Activated CD4-positive, CD25-positive, alpha-beta regulatory T cell treated with anti-CD3 and anti-CD28 coated beads, Interleukin-2, amount 50 U/mL, for 16 hours (primary cell): ENCODE measurements at places on chromosomes 4 and X.

GRCh38 chr4:179671609-179672008 lies 2229.4 kb upstream of the AGA start:
- DNase-seq, result no peak

GRCh38 chrX:69556060-69557011 lies 52.2 kb downstream of the NALF2 start:
- DNase-seq, result no peak

GRCh38 chrX:107894038-107894437 lies 68.4 kb downstream of the MID2 start:
- DNase-seq, result no peak

- DNase-seq, result no peak
Observed at GRCh38 chr4:20643631-20644030, 56.6 kb upstream of the PACRGL start.

DNA sequence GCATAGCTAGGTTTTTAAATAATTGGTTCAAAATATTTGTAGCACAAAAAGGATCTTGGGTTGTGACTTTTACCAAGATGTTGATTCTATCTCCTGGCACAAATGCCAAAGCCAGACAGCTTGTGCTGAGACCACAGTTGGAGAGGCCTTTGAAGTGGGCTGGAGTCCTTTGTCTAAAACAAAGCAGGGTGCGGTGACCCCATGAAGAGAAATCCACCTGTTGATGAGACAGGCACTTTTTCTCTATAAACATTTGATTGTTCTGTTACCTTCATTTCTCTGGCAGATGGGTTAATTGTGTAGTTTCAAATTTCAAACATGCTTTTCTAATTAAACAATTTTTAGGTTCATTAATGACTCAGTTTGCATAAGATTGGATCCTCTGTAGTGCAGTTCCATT lies 56.7 kb downstream of the STOX2 start:
- DNase-seq, result no peak

DNA sequence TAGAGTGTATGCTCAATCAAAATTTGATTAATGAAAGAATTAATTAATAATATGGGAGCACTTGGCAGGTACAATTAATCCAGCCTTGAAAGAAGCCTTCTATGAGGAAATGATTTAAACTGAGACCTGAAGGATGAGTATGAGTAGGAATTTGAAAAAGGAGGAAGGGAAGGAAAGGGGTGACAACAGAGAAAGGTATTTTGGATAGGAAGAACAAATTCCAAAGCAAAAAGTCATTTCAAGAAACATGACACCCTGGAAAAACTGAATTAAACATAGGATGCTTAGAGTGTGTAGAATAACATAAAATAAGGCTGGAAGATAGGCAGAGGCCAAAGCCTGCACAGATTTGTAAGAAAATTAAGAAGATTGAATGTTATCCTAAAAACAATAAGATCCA lies 29.6 kb downstream of the PHOX2B start:
- no peak for DNase-seq

DNA sequence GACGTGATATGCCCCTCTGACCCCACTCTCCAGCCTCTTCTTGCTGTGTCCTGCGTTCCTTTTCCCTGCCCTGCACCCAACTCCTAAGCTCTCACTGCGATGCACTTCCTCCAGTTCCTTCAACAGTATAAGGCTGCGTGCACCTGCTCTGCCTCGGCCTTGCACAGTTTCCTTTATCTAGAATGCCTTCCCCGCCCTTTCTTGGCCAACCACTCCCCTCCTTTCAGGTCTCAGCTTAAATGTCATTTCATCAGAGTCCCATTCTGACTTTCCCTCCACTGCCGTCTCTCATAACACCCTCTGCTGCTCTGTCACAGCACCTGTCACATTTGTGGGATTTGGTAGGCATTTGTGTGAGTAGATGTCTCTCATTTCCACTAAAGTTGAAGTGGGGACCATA lies 58.4 kb upstream of the NEIL3 start:
- no peak for DNase-seq

- no peak for DNase-seq
Observed at GRCh38 chr4:40601641-40602040, 28.0 kb downstream of the RBM47 start.

DNA sequence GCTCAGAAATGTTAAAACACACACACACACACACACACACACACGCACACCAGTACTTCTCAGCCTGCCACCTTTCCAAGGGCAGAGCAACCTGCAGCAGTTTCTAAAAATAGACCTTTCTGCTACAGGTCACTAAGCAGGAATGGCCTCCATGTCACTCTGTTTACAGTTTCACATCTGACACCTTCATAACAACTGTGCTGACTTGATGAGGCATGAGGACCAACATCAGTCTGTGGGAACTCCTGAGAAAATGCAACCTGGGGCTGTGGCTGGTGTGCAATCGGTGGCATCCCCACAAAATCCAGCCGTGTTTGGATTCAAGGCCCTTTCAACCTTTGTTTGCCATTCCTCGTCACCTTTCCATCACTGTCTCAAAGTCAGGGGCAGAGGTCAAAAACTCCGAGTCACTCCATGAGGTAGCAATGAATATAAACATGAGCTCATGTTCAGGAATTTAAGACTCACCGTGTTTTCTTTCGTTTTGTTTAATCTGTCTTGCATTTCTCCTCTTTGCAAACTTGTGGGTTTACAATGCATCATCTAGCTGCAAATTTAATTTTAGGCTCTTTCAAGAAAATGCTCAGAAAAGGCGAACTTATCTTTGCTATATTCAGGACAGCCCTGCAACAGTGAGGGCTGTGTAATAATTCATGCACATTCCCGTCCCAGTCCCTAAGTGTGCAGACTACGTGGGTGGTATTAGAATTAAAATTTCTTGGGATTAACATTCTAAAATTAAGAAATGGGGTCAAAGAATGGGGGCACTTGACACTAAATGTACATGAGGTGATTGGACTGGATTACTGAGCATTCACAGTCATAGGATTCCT lies 135.3 kb downstream of the SHROOM3 start:
- no peak for DNase-seq

DNA sequence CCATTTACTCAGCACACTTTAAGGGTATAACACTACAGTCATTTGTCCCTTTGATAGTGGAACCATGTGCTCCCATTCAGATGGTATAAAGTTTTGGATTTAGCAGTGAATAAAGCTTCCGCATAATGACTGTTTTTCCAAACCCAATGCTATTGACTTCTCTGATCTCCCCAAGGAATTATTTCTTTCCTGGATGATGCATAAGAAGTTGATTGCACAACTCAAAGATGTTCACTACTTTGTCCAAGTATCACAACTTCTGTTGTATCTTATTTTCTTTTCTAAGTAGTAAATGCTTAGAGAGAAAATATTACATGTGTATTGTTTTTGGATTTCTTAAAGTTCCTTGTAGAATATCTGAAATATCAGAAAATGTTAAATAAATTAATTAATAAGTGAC lies 300.2 kb downstream of the GPM6A start:
- no peak for DNase-seq

DNA sequence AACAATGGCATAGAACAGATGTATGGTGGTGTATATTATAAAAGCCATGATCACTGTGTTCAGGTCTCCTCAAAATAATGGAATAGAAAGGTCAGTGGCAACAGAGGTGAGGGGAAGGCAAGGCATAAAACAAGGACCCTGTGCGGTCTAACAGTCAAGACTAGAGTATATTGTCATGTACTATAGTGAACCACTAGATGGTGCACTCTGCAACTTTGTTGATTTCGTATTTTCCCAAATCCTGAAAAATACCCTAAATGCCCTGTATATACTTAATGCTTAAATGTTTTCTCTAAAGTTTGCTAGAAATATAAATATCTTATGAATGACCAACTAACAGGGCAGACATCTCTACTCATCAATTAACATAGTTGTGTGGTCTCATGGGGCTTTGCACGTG lies 453.0 kb downstream of the PCDH11X start:
- DNase-seq, result no peak

GRCh38 chrX:103999234-103999633 lies 14.3 kb downstream of the H2BW1 start:
- DNase-seq, result no peak

DNA sequence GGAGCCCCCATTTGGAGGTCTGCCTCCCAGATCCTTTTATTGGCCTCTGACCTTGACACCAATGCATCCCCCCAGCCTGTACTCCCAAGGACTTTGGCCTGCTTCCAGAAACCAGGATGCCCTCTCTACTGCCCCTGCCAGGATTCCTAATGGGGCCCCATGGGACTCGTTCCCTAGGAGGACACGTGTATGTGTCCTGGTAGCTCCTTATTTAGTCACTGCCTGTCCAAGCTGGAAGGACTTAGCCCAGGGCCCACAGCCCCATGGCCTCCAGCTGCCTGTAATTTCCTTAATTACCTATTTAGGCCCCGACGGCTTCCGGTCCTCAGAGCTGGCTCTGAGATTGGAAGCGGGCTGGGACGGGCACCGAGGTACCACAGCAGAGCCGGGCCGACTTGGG lies 9.4 kb downstream of the ATP2B3 start:
- no peak for DNase-seq

GRCh38 chrX:41722816-41723618 lies 964 bp upstream of the GPR82 start:
- DNase-seq, result no peak

- DNase-seq, result no peak
Observed at GRCh38 chr4:15682242-15683142, 865 bp downstream of the FAM200B start.

- DNase-seq, result no peak
Observed at GRCh38 chrX:149074398-149074797, 430.7 kb downstream of the IDS start.

DNA sequence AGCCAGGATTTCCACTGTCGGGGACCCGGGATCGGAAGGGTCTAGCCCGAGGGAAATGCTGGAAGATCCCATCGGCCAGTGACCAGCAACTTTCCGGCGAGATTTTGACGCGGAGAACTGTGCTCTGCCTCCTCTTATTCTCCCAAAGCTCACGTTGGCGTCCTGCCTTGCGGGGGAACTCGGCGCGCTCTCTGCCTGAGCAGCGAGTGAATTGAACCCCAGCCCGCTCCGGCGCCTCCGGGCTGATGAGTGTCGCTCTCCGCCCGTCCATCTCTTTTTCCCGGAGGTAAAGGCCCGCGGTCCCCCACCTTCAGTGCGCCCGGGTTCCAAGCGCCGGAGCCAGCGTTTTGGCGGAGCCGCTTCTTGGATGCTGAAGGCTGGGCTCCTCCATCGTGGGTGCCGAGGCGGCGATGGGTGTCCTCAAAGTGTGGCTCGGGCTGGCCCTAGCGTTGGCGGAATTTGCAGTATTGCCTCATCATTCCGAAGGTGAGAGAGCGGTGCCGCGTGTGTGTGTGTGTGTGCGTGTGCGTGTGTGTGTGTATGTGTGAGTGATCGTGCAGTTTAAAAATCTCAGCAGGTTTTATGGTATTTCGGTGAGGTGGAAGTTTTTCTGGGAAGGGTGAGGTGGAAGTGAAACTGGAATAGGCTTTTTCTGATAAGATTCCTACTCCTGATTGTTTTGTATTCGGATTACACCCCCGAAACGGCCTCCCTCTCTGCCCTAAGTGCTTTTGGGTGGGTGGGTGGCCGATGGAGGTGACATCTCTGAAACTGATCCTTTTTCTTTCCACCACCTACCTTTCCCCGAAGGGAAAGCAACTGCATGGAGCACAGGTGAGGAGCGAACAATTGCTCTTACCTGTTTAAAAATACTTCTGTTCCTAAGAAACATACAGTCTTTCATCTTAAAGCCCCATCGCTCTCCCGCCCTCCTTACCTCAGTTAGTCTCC lies 752 bp downstream of the FRAS1 start:
- DNase-seq, result no peak

- DNase-seq, result no peak
Observed at GRCh38 chrX:125293850-125294780, 25.6 kb upstream of the TEX13C start.

GRCh38 chr4:79311279-79311678 lies 14.6 kb downstream of the NAA11 start:
- DNase-seq, result no peak

DNA sequence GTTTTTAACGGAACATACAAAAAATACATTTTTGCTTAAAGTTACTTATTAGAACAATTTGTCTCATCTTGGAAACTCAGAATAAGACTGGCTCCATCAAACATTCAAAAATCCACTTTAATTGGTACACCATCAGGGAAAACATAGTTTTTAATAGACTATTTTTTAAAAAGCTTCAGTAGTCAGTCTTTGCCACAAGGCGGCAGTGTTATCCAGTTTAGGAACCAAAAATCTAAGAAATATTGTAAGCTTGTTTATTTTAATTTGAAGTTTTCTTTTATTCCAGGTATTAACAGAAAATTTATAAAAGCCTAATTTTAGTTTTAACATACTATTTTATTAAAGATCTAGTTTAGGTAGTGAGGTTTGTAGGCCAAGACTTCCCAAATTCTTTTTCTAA lies 107.7 kb downstream of the APOOL start:
- DNase-seq, result no peak

- no peak for DNase-seq
Observed at GRCh38 chrX:981791-982626, 230.4 kb downstream of the CRLF2 start.

DNA sequence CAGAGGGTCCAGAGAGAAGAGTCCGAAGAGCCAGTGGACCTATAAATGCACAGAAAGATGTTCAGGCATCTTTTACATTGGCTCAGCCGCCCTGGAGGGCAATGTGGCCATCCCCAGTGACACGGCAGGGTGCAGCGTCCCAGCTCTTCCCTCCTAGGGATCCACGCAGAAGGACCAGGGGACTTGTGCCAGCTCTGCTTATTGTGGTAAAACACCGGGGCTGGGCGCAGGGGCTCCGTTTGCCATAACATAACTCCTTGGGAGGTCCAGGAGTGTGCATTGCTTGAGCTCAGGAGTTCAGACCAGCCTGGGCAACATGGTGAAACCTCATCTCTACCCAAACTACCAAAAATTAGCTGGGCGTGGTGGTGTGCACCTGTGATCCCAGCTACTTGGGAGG lies 70.2 kb downstream of the CPZ start:
- DNase-seq, result no peak

DNA sequence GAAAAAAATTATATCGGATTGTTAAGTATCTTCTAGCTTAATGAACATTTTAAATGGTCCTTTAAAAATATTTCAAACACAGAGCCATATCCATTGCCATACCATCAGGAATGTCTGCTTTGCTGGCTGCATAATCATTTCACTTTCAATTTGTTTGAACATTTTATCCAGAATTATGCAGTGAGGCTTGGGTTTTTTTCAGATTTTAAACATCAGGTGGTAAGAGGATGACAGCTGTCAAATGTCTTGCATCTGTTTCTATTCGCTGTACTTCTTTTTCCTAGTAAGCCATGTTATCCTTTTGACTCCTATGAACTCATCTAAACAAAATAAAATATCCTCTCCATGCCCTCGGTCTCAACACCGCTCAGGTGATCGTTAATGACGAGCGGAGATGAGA lies 802 bp downstream of the RFC1 start:
- no peak for DNase-seq

- DNase-seq, result no peak
Observed at GRCh38 chr4:27326991-27327390, 466.4 kb downstream of the STIM2 start.
